ENCODE measurements at places on chromosomes 16 and 17.

- no peak for DNase-seq
Measured at GRCh38 chr16:25052530-25052929, 37.4 kb upstream of the ARHGAP17 start.

DNA sequence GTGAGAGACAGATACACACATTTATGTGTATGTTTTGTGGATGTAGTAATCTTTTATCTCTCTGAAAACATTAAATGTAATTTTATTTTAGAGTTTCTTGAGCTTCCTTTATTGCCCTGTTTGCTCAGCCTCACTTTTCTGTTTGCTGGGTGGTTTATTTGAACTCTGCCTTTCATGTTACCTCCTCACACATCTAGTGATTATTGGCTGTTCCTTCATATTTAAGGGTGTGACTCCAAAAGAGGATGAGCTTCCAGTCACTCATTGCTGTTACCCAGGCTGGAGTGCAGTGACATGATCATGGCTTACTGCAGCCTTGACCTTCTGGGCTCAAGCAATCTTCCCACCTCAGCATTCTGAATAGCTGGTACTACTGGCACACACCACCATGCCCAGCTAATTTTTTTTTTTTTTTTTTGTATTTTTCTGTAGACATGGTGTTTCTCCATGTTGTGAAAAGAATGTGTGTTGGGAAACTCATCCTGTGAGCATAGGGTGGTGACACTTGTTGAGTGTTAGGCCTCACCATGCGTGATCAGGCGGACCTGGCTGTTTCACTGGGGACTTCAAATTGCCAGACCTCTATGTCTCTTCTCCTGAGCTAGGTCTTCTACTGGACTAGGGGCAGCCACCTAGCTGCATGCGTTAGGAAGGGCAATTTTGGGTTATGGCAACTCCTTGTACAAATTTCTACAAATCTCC, 37.8 kb downstream of the GOSR1 start:
- no peak for DNase-seq

DNA sequence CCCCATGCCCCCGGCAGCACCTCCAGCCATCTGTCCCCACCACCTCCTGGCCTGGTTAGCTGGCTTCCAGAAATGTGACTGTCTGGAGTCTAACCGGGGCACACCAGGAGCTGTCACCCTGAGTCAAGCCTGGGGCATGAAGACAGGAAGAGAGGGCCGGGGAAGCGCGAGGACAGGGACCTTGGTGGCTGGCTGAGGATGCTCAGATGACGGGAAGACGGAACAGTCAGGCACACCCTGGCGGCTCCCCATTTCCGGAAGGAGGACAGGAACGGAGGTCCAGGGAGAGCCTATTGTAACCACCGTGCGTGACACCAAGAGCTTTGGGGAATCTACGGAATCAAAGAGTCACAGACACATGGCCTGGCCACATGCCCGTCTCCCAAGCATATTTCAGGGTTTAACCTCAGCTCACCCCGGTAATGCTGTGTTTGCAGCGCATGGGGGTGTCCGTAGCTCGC, 51.7 kb downstream of the SDK2 start:
- DNase-seq = no peak

DNA sequence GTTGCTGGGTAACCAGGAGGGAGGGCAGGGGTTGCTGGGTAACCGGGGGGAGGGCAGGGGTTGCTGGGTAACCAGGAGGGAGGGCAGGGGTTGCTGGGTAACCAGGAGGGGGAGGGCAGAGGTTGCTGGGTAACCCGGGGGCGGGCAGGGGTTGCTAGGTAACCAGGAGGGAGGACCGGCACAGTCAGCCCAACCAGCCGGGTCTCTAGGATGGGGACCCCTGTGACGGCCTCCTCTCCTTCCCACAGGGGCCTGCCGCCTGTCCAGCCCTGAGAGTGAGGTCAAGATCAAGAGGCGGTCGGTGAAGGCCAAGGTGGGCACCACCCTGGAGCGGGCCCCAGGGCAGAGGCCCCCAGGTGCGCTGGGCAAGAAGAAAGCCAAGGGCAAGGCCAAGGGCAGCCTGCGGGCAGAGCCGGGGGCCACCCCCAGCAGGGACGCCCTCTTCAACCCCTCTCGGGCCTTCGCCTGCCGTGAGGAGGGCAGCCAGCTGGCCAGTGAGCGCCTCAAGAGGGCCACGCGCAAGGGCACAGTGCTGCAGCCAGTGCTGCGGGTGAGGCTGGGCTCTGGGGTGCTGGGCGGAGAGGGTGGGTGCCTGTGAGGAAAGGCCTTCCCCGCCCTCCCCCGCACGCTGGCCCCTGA, 54.6 kb downstream of the ACTG1 start:
- DNase-seq = no peak

DNA sequence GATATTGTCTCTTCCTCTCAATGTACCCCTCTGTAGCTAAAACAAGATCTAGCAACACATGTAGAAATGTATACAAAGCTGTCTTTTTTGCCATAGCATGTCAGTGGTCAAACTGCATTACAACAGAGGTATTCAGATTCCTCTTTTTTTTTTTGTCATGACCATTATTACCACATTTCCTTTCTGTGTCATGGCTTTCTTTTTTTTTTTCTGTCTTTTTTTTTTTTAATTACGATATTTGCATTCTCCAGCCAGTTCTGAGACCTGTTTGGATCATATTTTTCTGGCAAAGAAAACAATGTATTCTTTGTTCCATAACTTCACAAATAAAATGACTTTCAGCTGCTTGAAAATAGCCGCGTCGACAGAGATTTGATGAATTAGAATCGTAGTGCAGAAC, 27.4 kb upstream of the CAPNS2 start:
- no peak for DNase-seq

GRCh38 chr17:66855204-66855603, 20.3 kb downstream of the CACNG5 start:
- no peak for DNase-seq

GRCh38 chr17:69271023-69271422, 42.4 kb upstream of the ABCA10 start:
- no peak for DNase-seq

DNA sequence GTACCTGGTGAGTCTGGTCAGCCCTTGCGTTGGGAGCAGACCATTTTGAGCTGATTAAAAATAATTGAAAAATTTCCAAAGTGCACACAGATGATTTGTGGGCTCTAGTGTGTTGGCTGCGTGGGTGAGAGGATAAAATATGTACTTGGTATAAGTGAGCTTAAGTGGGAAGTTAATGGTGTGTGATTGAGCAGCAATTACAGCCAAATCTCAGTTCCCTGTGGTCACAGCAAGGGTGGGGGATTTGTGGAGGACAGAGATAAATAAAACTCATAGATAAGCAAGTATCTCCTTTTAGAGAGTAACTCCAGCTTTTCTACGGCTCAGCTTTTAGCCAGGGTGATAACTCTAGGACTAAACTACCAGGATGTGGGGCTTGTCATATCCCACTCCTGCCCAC, 390.4 kb downstream of the UTP18 start:
- no peak for DNase-seq

DNA sequence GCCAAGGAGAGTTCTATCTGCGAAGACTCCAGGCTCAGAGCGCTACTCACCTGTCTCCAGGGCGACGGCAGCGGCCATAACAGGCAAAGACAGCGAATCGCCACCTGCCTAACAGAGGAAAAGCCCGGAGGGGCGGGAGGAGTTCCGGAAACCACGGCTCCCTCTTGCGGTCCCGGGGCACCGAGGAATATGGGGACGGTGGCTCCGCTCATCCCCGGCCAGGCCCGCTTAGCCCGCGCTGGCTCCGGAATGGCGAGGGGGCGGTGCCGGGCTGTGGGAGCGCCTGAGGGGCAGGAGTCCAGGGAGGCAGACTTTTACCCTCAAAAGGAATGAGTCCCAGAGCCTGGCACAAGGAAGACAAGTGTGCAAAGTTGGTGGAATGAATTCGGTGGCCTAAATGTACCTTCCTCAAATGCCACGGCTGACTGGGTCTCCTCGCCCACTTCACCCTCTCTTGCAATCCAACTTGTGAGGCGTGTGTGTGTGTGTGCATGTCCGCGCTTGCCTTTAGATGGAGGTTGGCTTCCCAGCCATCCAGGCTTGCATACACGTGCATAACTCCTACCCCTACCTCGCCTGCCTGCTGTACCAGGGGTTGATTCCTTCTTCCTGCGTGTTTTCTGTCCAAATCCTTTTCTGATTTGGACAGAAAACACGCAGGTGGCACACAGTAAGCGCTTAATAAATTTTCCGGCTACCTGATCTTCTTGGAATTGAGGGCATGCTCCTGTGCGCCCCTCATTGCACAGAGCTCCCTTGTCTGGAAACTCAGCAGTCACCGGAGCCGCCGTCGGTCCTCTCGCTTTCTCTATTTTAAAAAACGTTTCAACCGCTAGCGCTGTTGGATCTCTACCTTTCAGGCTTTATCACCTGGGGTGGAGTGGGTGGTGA, 3.5 kb downstream of the C17orf100 start:
- DNase-seq = no peak

- no peak for DNase-seq
Measured at GRCh38 chr17:61291451-61292285, 108.0 kb upstream of the TBX2 start.

DNA sequence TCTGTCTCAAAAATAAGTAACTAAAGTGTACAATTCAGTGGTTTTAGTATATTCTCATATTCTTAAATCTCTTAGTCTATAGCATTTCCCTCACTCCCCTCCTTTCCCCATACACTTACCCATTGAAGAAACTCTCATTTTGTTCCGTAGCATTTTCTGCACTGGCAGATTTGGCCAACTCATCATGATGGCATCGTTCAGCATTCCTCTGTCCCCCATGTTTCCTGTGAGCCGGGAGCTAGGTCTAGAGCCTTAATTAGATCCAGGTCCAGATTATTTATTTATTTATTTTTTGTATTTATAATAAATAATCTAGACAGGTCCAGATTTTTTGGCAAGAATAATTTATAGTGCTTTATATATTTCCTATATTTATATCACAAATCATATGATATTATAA, 31.0 kb downstream of the HEATR3 start:
- no peak for DNase-seq

DNA sequence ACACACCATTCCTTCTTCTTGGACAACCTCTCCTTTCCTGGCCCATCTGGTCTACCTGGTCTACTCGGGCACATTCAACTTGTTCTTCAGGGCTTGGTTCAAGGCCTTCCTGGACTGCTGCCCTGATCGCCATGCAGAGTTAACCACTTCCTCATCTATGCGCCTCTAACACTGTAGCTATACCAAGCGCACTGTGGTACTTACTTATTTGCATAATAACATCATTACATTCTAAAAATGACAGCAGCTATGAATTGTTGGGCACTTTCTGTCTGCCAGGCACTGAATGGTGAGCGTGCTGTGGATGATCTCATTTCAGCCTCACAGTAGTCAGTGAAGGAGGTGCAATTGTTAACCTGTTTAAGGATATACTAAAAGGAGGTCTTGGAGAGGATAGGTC, 66.9 kb upstream of the SDK2 start:
- DNase-seq = no peak

GRCh38 chr16:5070431-5071186, 1.0 kb upstream of the ALG1 start:
- no peak for DNase-seq

DNA sequence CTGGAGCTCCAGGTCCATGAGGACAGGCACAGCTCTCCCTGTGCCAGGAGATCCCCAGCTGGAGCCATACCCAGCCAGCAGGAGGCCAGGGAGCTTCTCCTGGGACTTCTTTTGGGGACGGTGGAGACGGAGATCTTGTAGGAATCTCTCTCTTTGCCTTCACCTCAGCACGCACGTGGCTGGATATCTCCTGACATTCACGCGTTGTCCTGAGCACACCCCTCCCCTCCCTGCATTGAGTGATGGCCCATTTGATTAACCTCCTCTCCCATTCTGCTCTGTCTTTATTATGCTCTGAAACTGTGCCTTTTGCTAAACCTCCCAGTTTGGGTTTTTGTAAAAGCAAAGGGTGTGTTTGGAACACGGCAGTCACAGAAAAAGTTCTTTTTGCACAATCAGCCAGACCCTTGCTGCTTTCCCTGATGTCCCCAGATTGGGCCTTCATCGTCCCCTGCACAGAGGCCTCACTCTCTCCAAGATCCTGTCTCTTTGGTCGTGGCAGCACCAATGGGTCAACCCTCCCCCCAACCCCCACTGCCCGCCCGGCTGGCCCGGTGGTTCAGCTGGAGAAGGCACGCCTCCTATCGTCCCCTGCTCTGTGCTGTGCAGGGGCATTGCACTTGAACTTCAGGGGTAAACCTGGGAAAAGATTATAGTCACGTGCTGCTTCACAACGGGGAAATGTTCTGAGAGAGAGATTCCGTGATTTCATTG, 32.5 kb upstream of the LGALS9 start:
- DNase-seq = no peak

DNA sequence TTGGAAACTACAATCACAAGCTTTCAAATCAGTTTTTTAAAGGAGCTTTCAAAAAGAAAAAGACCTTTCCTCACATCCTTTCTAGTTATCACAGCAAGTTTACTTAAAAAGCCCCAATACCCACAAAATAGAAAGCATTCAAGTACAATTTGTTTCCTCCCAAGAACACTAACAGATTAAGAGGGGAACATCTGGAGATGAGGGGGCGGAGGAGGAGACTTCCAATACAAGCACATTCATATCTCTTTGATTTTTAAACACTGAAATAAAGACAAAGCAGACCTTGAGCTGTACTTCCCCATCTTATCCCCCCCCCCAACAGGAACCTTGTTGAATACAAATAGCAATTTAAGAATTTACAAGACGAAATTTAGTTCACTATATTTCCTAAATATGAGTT, 2.0 kb downstream of the YWHAE start:
- no peak for DNase-seq

DNA sequence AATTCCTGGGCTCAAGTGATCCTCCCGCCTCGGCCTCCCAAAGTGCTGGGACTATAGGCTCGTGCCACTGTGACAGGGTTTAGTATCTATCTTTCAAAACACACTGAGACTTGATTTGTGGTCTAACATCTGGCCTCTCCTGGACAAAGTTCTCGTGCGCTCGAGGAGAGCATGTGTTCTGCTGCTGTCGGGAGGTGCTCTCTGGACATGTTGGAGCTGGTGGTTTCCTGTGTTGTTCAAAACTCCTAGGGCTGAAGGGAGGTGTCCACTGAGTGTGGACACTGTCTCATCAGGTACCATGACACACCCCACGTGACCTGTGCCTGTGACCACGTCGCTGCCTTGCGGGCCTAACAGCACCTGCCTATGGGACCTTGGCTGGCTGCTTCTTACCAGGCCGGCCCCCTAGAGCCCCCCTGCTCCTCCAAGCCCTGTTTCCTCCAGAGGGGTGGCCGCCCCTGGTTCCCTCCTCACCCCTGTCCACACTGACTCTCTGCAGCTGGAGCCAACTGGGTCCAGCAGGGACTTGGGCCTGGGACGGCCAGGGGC, 5.6 kb downstream of the RFNG start:
- DNase-seq = no peak

DNA sequence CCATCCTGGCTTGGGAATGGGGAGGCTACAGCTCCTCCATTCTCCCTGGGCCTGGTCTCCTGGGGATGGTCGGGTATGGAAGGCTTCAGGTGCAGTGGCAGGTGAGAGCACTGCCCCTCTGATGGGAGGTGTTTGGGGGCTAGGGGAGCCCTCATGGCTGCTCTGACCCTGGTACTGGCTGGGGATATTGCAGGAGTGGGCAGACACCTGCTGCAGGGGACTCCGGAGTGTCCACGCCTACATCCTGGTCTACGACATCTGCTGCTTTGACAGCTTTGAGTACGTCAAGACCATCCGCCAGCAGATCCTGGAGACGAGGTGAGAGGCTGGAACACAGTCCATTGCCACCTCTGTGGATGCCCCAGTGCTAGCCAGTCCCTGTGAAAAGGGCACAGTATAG, 8.8 kb downstream of the RASL10B start:
- no peak for DNase-seq

Data from bone marrow (tissue), 2 donors.